ENCODE measurements at places on chromosomes 13 and 19.

DNA sequence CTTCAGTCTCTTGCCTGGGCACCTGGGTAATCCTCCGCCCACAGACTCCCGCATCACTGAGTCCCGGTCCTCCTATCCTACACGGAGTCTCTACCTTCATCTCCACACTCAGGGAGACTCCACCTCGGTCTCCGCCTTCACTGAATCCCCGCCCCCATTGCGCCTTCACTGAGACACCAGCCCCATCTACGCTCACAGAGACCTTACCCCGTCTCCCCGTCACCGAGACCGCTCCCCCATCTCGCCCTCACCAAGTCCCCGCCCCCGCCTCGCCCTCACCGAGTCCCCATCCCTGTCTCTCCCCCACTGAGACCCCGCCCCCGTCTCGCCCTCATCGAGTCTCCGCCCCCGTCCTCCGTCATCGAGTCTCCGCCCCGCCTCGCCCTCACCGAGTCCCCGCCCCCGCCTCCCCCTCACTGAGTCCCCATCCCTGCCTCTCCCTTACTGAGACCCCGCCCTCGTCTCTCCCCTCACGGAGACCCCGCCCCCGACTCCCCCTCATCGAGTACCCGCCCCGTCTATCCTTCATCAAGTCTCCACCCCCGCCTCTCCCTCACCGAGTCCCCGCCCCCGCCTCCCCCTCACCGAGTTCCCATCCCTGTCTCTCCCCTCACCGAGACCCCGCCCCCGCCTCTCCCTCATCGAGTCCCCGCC lies 23.1 kb upstream of the ZNF846 start:
- peak; percentile 93 for DNase-seq

- DNase-seq, result no peak
Measured at GRCh38 chr13:91405240-91405639, 6.8 kb downstream of the GPC5 start.

- DNase-seq, result no peak
Measured at GRCh38 chr13:76019421-76020044, 383.4 kb downstream of the LMO7 start.

GRCh38 chr19:29543381-29543780 lies 17.6 kb downstream of the VSTM2B start:
- no peak for DNase-seq

DNA sequence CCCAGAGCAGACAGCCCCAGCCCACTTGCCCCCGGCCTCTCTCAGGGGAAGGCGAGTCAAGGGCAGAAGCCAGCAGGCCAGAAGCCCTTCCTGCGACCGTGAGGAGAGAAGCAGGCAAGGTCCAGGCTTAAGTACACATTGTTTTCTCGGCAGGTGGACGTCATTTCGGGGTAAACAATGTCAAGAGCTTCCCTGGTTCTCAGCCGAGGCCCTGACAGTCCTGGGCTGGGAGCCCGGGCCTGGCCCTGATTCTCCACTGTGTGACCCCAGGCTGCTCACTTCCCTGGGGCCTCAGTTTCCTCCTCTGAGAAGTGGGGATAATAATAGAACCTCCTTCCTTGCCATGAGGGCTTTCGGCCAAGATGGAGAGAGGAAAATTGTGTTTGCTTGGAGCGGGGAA lies 19.4 kb downstream of the PLVAP start:
- DNase-seq, result no peak

DNA sequence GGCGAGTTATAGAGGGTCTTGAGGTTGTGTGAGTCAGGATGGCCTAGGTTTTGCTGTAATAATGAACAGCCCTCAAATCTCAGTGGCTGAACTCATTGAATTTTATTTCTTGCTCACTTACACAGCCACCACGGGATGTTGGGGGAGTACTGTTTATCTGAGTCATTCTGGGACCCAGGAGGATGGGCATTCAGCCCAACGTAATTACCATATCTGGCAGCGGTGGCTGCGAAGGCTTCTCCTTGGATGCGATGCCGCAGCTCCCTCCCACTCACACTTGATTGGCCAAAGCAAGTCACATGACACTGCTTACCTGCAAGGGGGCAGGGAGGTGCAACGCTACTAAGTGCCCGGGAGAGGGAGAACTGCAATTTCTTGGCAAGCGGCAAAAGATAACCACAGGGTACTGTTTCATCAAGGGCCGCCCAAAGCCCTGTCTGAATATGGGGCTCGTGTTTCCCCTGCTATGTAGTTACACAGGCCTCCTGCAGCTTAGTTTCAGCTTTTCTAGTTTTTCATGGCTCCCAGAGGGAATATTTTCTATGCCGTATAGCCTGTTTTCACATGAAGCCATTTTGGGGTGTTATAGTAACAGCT lies 19.9 kb downstream of the ZSWIM9 start:
- DNase-seq, result peak; percentile 67

- DNase-seq, result no peak
Measured at GRCh38 chr19:30387311-30388115, 15.3 kb downstream of the ZNF536 start.

- no peak for DNase-seq
Measured at GRCh38 chr13:94269557-94269956, 209.9 kb downstream of the DCT start.

- DNase-seq, result no peak
Measured at GRCh38 chr13:45207319-45207718, 6.5 kb upstream of the KCTD4 start.

DNA sequence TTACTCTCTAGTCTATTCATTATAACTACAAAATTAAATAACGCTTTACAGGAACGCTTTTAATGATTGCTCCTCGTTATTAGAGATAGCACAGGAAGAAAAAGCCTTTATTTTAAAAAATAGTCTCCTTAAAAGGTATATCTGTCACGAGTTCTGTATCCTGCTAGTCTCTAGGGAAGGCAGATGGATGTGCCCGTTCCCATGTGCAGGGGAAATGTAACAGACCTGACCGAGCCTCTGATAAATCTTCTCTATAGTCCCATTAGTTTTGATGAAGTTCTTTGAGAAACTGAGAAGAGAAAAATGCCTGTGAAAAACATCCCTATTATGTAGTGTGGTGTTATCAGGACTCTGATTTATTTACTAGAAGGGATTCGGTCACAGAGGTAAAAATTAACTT lies 226.4 kb downstream of the PCDH9 start:
- DNase-seq, result no peak

DNA sequence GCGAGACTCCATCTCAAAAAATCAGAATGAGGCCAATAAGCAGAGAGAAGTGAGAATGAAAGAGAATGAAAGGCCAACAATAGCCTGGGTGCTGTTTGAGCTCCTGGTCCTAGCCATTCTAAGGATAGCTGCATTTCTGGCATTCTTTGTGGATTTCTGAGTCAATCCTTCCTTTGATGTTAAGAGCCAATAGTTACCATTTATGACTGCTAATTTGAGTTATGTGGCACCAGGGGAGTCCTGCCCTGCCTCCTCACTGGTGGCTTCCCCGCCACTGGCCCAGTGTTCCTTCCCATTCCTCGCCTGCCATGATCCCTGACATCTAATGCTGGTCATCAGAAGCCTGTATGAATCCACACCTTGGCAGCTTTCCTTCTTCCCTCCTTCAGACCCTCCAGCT lies 991.2 kb downstream of the UQCRFS1 start:
- DNase-seq, result no peak

DNA sequence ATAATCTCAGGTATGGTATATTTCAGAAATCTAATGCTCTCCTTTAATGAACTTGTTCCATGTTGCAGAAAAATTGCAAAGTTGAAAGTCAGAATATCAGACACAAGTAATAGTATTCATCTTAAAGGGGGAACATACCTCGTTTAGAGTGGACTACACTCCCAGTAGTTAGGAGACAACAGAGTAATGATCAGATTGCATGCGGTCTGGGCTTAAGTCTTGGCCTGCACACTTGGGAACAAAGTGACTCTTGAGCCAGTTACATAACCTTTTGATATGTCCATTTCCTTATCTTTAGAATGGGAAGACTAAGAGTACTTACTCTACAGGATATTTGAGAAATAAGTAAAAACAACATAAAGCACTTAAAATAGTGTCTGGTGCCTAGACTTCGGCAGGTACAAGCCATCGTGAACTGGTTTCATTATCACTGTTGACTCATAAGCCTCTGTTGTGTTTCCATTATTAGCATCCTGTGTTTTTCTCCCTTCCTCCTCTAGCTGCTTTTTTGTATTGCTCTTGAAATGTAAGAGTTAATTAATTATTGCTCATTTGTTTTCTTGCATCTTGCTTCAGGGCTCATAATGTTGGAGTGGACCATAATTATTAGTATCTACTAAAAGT lies 53.0 kb downstream of the DPY19L3 start:
- DNase-seq, result no peak

GRCh38 chr19:54708781-54709180 lies 15.5 kb upstream of the KIR3DL3 start:
- no peak for DNase-seq

- no peak for DNase-seq
Measured at GRCh38 chr13:86870444-86870843, 800.7 kb upstream of the SLITRK5 start.

GRCh38 chr13:99796175-99796819 lies 175.3 kb downstream of the ZIC5 start:
- DNase-seq, result no peak

DNA sequence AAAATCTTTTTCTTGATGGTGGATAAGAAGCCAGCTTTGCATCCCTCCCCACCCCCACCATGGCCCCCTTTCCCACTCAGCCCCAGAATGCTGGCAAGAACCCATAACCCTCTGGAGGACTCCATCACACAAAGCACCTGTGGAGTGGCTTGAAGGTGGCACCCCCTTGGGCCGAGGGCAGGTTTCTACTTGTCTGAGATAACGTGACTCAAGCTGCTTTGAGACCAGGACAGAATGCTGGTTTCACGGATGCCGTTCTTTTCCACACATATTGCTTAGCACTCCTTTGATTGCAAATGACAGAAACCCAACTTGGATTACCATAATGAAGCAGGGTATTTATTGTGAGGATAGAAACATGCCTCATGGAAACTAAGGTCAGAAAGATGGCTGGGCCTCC lies 82.2 kb downstream of the LACC1 start:
- DNase-seq, result no peak

GRCh38 chr13:110254751-110255553 lies 52.0 kb downstream of the COL4A1 start:
- no peak for DNase-seq

DNA sequence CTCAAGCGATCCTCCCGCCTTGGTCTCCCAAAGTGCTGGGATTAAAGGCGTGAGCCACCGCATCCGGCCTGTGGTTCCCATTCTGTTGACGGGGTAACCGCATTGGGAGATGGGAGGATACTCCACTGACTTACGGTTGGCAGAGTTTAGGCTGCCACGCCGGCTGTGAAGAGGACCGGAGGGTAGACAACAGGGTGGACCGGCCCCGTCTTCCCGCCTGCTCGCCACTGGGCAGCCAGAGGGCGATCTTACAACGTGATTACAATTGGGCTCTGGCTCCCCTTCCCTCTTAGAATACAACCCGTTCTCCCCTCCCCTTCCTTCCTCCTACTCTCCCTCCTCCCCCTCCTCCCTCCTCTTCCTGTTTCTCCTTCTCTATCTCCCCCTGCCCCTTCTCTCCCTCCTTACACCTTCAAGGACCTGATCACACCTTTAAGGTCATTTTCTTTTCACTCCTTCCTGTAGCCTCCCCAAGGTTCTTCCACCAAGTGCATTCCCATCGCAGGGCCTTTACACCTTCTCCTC lies 957 bp upstream of the CCDC194 start:
- DNase-seq, result peak; percentile 69

DNA sequence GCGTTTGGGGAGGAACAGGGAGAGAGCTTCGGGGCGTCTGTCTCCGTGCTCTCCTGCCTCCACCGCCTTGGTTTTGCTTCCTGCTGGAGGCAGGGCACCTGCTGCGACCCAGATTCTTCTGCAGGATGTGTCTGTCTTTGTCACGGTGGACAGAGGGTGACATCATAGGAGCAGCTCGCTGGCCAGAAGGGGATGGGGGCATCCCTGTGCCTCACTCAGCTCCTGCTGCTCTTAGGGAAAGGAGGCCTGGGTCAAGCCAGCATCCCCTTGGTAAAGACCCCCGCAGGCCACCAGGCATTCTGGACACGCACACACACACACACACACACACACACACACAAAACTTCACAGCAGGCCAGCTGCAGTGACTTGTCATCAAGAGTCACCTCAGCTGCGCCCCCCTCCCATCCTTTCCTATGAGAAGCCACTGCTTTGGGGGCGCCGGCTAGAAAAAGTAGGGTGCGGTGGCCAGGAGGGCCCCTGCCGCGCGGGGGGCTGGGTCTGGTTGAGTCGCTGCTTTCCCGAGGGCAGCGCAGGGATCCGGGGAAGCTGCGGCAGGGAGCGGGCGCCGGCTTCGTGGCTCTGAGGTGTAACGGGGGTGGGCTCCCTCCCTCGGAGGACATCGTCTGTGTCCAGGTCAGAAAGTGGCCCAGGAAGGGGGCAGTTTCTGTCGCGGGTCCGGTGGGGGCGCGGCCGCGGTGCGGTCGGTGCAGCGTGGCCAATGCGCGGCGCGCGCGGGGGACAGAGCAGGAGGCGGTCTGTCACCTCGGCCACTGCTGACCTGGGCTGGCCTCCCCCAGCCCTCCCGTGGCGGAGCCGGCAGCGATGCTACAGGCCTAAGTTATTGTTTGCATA lies 15.8 kb upstream of the NPAS1 start:
- no peak for DNase-seq

GRCh38 chr13:50268500-50268899 lies 253.3 kb downstream of the KCNRG start:
- peak; percentile 11 for DNase-seq

GRCh38 chr13:62706048-62706447 lies 1290.4 kb upstream of the PCDH20 start:
- DNase-seq, result no peak

DNA sequence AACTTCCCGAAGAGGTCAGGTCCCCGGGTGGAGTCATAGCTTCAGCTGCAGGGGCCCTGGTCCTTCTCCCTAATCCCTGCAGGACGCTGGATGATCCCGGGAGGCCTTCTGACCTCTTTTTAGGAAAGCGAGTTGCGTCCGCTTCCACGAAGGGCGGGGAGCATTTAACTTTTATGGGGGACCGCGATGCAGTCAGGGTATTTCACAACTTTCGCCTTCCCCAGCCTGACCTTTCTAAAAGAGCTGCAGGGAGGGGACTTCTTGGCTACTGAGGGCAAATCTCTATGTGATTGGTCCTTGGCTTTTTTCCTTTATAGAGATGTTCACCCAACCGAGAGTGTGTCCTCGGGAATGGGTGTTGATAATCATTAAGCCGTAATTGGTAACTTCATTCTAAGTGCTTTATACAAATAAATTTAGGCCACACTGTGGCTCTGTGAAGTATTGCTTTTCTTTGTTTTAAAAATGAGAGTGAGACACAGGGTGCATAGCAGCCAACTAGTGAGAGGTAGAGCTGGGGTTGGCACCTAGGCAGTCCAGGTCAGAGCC lies 778 bp downstream of the ZNF230 start:
- peak; percentile 22 for DNase-seq

DNA sequence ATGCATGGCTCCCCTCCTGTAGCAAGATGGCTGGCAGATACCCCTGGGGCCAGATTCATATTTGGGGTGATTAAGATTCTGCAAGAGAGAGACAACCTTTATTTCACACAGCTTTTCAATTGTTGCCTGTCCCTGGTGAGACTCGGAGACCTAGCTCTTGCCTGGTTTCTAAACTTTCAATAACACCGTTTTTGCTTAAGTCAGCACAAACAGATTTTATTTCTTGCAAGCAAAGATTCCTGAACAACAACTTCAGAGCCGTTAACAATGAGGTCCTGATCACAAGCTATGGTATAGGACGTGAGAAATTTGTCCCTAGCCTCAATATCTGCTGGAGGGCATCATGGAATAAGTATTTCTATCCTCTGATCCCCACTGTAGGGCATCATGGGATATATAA lies 2.9 kb upstream of the CADM4 start:
- no peak for DNase-seq

GRCh38 chr13:112441226-112441625 lies 65.1 kb downstream of the SPACA7 start:
- no peak for DNase-seq
